ENCODE measurements at places on chromosomes 2 and 18. TPM values are rescaled to one million over a fixed set of nuclear protein-coding genes. Genes with fewer than 3 reads are reported as not detected.
A peak's percentile ranks its signal among the peaks of the same experiment; 100 is the strongest.

DNA sequence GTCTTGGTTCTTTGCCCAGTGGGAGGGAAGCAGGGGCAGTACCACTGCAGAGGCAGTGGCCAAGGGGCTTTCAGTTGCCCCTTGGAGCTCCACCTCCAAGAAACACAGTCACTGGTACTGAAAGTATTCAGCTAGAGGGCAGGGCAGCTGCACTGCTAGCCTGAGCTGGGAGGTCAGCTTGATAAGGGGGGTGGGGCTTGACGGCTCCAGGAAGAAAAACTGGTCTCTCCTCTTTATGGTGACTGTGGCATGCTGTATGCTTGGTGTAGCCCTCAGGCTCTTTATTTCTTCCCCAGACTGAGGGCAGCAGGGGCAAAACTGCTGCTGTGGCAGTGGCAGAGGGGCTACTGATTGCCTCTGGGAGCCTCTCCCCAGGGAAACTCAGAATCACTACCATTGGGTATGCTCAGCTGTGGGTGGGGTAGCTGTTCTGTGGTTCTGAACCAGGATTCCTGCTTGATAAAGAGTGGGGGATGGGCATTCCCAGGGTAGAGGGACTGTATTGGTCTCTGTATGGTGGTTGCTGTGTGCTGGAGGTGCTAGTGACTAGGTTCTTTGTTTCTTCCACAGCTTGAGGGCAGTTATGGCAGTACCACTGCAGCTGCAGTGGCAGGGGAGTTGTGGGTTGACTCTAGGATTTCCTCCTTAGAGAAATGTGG, 134.6 kb upstream of the SCN7A start:
- no peak for DNase-seq

DNA sequence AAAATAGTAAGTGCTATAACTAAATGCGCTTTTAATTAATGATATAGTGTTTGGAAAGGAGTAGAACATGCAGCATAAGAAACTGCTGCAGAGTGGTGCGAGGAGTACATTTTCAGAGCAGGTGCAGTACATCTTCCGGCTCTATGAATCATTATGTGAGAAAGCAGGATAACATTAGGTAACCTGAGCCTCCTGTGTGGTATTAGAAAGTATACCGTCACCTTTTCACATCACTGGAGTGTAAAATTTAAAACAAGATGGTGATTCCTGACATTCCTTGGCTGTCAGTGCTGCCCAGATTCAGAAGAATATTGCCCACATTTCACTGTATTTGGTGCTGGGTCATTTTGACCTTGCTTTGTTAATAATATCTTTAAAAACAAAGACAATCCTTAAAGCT, 7.8 kb upstream of the DYNC2LI1 start:
- DNase-seq = no peak

- no peak for DNase-seq
These were observed 94.4 kb downstream of the NRP2 start for GRCh38 chr2:205776720-205777119.

- no peak for DNase-seq
These were observed 34.9 kb downstream of the BCL2L11 start for GRCh38 chr2:111155610-111156009.

- DNase-seq = no peak
These were observed 799 bp upstream of the KIF1A start for GRCh38 chr2:240820607-240821428.

DNA sequence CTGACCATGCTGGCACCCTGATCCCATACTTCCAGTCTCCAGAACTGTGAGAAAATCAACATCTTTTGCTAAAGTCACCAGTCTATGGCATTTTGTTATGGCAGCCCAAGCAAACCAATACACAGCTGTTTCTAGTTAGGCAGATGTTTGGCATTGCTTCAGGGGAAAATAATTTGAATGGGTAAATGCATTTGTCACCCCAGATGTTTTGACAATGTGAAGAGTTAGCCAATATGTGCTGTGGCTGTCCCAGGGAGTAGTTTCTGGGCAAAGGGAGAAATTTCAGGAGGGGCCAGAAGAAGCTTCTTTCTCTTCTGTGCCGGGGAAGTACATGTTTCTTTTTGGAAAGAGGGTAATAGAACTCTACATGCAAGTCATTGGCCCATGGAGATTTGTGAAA, 619.0 kb downstream of the SLC4A3 start:
- no peak for DNase-seq

DNA sequence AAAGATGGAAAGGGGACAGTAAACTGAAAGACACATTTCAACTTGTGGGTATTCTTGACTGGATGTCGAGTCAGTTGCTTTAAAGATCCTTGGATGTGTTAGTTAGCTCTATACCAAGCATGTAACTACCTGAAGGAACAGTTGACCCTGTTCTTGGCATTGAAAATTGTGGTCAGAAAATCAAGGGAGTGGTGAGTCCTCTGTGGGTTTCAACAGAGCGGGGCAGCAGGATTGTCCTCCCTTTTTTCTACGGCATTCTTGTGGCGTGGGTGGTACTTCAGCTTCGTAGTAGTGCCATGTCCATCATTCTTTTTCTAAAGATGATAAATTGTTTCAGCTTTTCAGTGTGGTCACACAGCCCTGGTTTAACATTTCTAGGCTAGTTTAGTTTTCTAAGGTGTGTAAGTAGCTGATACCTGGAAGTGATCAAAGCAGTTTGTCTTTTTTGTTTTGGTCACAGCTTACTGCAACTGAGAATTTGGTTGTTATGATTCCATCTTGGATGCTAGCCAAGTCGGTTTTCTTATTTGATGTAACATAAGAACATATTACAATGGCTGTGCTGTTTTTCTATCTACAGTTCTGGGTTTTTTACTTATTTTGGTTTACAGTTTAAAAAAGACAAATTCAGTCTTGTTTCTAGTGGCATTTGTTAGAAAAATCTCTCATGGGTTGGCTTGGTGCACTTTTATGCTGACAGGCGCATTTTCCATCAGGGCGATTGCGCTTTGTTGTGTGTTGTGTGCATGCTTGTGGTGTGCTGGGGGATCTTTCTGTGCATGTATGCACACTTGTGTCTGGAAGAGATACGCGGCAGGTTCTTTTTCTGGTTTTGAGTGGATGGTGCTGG, 84.7 kb downstream of the ZNF407 start:
- DNase-seq = no peak

GRCh38 chr2:216855079-216855478, 4.8 kb downstream of the TNP1 start:
- DNase-seq = no peak

GRCh38 chr2:179031731-179032408, 18.1 kb downstream of the CCDC141 start:
- DNase-seq = no peak

DNA sequence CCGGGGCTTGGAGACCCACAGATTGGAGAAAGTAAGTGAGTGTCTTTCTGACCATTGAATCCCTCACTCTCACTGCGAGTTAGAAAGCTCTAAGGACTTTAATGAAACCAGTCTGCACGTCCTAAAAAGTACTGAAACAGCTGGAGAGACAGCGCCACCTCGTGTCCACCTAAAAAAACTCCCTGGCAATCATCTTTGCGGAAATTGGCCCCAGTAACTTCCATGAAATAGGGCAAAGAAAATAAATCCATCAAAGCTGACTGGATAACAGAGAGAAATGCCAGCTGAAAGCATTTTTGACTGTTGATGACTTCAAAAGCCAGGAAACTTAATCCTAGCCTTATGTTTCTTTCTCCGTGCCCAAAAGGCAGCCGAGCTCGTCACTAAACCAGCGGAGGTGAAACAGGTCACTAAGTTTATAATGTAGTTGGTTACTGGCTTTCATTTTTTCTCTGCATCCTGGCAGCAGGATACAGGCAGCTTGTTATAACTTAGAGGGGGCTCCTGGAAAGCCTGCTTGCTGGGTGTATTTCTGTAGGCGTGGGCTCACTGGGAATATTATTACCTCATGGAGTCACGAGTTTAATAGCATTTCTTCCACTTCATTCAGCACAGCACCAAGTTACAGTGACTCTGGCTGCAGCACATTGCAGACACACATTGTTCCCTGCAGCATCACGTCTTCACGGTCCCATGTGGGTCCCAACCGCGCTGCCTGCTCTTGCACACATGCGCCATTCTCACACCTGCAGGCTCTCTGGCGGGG, 266.5 kb downstream of the HRH4 start:
- peak; percentile 49 for DNase-seq

GRCh38 chr18:78765142-78765541, 214.5 kb upstream of the SALL3 start:
- DNase-seq = no peak

- DNase-seq = no peak
These were observed 41.7 kb downstream of the SH3BP4 start for GRCh38 chr2:234993541-234993981.

GRCh38 chr2:8573942-8574195, 108.0 kb upstream of the ID2 start:
- DNase-seq = no peak

DNA sequence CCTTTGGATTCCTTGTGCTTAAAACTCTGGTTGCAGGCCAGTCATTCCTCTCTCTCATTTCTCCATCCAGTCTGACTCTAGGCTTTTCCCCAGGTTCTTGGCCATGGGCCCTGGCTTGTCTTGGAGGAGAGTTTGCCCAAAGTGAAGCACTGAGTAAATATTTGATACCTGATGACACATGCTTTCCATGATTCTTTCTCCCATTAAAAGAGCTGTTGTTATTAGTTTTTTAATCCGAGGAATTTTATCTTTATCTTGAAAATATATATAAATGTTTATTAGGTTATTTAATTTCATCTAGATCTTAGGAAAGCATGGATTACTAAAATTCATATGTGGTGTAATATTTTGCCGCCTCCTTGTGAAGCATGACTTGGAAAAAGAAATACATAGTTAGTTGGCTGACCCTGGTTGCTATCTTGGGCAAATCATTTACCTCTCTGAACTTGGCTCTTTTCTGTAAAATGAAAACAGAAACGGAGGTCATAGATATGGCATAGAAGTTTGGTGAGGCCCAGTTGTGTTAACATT, 650.1 kb downstream of the SLC4A3 start:
- DNase-seq = no peak

DNA sequence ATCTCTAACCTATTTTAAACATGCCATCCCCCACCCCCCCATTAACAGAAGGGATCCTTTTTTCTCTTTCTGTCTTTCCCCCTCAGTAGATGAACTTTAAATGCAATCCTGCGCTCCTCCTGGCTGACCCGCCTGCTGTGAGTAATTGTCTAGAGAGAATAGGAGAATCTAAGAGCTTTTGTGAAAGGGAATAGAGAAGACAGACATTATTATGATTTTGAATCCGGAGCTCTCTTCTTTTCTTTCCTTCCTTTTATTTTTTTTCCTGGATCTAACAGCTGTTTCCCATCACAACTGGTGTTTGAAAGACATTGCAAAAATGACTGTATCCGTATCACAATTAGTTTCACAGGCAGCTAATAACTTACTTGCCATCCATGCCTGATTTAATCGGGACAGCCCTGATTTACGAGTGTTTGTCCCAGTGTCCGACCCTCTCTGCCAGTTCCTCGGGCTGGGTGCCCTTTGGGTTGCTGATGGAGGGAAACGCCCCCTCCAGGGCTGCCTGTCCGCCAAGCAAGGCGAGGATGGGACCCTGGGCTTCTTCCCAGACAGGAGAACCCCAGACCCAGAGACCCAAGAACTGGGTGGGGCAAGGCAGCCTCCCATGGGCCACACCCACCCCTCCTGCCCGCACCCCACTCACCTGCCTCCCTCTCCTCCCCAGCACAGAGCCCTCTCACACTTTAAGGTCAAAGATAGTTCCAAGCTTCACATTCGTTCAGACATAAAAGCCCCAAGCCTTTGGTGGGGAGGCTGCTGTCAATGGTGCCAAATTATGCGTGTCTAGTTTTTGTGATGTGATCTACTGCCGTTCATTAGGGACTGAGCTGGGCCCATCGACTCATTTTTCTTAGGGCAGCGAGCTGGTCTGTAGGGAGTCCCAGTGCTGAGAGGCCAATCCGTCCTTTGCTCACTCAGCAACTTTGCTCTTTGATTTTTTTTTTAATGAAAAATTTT, 231.7 kb downstream of the ZNF516 start:
- DNase-seq = no peak

DNA sequence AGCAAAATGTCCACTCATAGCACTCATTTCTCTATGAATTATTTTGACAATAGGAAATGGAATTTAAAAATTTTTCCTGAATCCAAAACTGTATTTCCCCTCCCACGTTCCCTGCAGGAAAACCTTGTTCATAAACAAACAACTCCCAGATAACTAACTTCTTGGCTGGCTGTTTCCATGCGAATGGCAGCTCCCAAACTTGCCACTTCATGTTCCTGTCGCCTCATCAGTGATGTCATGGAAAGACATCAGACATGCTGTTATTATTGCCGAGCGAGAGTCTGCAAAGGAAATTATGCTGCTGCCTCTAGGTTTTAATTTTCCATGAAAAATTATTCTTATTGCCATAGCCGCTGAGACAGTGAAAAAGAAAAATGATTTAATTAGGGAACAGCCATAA, 117.0 kb upstream of the RIOK3 start:
- no peak for DNase-seq

DNA sequence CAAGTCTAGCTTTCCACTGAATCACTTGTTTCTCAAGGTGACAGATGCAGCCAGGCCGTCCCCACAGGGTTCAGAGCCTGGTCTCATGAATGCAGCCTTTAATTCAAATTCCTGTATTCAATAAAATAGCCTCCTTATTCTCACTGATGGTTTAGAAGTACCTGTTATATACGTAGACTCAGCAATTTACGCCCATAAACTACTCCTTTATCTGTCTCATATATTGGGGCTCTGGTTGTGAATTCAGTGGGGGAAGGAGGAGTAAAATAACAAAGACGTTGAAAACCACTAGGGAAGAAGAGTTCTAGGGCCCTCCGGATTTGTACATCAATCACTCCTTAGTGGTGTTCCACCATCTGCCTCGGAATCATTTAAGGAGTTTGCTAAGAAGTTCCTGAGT, 1.7 kb downstream of the OBSL1 start:
- no peak for DNase-seq

DNA sequence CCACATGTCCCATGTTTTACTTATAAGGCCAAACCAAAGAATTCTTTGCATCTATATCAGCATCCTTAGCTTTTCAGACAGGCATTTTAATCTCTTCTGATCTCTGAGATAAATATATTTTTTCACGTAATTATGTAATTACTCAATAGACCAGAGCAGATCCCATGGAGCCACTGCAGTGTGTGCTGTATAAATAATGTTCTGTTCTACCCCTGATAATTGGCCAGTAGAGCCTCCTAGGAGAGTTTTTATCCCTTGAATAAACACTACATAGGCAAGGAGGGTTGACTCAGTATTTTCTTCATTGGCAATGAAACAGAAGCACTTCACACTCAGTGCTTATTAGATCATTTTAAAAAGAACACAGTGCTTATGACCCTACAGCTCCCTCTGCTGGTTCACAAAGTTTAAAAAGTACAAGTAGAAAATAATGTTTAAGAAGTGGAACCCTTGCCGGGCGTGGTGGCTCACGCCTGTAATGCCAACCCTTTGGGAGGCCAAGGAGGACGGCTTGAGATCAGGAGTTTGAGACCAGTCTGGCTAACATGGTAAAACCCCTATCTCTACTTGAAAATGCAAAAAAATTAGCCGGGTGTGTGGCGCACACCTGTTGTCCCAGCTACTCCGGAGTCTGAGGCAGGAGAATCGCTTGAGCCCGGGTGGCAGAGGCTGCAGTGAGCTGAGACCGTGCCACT, 91.9 kb downstream of the PPP1R1C start:
- DNase-seq = peak; percentile 85

GRCh38 chr2:121284463-121285449, at the start of gene TFCP2L1:
TFCP2L1 (minus strand) TSS chr2:121285202; CDS start chr2:121285109, 93 bp downstream.
- DNase-seq = no peak

The SLC4A5 gene
- total RNA-seq = 1.6 TPM

The BOK gene
- 8.9 TPM for total RNA-seq

The MTLN gene
- 90.7 TPM for total RNA-seq

The OST4 gene
- 255 TPM for total RNA-seq

The RGPD4 gene
- total RNA-seq = not detected

The ECEL1 gene
- 2.8 TPM for total RNA-seq

The PLA2R1 gene
- 22.8 TPM for total RNA-seq

The KCNJ13 gene
- not detected for total RNA-seq

The PKP4 gene
- 46.1 TPM for total RNA-seq

The LIPG gene
- total RNA-seq = 1.9 TPM

The UGT1A8 gene
- total RNA-seq = not detected

The GALNT13 gene
- 35.1 TPM for total RNA-seq

Measured in NCI-H460 (cell line).